Left lobe of liver (tissue), 2 donors: ENCODE measurements at places on chromosomes 4 and X.

GRCh38 chr4:19693936-19694570 is 557.7 kb upstream of the SLIT2 start:
- no peak for DNase-seq

- no peak for DNase-seq
Measured at GRCh38 chr4:184317234-184317918, 99.7 kb upstream of the ENPP6 start.

GRCh38 chr4:2733844-2734574 is 22.1 kb downstream of the TNIP2 start:
- no peak for DNase-seq

DNA sequence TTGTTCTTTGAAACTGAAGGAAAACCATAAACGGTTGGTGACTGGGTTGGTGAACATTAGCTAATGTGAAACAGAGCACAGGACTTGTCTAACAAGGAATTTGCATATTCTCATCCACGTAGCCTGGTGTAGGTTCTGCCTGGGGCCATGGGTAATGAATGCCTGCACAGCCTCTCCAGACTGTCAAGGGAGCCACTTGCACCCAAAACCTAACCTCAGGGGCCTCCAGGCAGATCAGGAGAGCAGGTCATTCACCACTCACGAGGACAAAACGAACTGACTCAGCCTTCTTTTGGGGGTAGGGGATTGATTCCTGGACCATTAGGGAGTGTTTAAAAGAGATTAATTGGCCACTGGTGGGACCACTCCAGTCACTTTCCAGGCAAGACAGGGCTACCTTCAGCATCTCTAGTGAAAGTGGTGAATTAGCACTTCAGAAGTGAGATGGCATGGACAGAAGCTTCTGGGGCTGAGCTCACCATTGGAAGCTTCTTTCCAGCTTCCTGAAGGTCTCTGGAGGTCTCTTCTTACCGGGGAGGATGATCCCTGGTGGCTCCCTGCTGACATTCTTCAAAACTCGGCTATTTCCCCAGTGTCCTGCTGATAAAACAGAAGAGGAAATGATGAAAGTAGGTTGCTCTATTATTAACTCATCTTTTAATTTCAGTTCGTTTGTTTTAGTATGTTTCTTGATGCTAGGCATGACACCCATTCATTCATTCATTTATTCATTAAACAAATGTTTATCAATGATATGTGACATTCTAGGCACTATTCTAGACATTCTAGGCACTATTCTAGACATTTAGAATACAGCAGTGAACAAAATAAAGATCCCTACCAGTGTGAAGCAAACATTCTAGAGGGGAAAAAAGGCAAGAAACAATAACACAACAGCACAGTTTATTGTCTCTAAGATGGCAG is 104.5 kb upstream of the LNX1 start:
- DNase-seq, result no peak

DNA sequence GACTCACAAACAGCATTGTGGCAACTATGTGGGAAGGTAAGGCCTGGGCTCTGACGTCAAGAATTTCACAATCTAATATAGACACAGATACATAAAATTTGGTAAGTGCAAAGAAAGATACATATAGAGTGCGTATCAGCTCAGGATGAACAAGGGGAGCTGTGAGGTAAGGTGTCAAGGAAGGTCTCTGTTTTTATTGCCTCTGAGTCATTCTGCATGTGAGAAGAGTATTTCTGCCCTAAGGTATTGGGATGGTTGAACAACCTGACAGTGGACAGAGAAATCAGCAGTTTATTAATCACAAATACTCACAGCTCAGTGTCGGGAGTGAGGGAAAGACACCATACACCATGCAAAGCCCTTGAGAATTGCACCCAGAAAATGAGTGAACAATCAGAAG is 89.8 kb downstream of the COMMD8 start:
- no peak for DNase-seq

DNA sequence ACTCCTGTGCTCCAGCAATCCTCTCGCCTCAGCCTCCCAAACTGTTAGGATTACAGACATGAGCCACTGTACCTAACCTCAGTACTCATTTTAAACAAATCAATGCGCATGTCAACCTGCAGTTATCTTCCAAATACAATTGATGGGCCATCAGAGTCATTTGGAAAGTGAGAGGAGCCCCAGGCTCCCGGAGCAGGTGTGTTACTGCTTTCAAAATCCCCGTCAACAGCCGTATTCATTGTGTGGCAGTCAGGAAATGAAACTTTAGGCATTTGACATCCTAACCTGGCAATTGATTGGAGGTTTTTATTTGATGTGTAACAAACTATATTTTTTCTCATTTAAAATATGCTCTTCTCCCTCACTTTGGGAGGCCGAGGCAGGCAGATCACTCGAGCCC is 623.6 kb upstream of the TENM3 start:
- DNase-seq, result no peak

DNA sequence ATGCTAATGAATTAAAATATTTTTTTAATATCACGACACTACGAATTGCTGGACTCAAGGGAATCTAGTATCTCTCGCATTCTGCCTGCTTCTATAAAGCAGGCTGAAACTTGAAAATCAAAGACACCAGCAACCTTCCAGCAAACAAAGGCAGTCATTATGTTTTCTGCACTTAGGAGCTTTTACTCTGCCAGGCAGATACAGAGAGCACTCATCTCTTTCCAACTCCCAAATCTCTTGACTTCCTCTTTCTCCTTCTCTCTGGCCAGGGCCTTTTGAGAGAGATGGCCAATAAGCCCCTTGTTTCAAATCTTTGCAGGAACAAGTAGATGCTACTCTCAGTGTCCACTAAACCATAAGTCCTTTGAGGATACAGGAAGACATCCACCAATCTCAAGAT is 95.2 kb upstream of the KLF3 start:
- DNase-seq, result no peak

GRCh38 chr4:187944179-187944578 is 51.4 kb upstream of the ZFP42 start:
- no peak for DNase-seq

DNA sequence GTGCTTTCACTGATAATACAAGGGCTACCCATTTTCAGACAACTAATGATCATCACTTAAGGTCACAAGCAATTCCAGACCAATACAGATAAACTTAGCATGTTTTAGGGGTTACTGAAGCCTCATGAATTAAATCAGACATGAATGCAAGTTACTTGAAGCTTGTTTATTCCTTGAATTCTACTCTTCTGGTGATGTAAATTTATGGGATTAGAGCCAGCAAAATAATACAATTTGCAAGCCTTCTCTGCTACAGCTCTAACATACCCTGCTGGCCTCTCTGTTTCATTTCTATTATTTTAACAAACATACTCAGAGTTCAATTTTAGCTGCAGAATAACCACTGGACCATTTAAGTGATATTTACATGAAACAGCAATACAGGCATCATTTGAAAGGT is 60.7 kb downstream of the PCDH19 start:
- no peak for DNase-seq

DNA sequence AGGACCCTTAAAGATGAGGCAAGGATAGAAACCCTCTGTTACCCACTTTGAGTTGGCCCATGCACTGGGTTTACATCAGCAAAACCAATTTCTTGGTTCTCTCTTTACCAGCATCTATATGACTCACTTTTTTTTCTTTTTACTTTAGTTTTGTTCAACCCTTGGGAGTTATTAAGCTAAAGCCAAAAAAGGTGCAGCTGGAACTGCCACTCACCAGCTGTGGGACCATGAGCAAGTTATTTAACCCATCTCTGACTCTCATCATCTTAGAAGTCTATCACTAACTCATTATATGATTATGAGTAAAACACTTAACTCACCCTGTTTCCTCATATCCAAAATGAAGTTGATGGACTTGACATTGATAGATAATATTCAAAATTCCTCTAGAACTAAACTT is 53.4 kb downstream of the GABRB1 start:
- DNase-seq, result no peak

DNA sequence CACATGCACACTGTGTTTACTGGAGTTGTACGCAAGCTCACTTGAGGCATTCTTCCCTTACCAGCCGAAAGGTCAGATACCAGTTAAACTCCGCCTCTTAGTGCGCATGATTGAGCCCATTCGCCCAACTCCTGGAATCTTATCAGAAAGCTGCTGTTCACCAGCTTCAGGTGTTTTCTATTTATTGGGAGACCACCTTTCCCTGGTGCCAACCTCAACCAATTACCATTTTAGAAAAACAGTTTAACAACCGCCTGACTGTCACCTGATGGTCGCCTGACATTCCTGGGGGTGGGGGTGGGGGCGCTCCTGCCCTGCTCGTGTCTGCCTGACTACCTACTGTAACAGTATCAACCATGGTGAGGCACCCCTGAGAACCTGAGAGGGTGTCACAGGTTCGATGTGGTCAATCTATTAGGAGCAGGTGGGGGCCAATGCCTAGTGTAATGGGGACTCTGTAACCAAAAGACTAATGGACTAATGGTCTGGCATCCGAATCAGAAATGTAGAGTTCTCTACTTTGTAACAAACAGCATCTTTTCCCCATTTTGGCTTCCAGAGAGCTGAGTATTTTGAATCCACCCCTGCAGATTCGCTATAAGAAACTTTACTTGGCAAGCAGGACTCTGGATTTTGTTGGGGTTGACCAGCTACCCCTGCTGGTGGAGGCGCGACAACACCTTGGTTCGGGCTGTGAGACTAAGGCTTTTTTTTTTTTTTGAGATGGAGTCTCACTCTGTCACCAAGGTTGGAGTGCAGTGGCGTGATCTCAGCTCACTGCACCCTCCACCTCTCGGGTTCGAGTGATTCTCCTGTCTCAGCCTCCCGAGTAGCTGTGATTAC is 58.2 kb upstream of the ZNF157 start:
- DNase-seq, result no peak

DNA sequence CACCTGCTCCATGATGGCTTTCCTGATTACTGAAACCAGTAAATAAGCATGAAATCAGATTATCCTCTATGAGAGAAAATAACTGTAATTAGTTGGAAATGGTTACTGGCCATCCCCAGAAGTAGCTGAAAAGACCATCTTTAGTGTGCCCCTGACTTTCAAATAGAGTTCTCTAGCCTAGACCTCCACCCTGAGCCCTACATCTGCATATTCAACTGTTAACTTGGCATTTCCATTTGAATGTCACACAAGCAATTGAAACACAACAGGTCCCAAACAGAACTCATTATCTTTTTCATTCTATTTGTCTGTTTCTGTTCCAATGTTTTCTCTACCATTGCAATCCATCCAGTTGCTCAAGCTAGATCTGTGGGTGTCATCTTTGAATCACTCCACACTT is 952.3 kb downstream of the RPA4 start:
- no peak for DNase-seq

- no peak for DNase-seq
Measured at GRCh38 chrX:39212456-39212855, 411.2 kb downstream of the MID1IP1 start.

DNA sequence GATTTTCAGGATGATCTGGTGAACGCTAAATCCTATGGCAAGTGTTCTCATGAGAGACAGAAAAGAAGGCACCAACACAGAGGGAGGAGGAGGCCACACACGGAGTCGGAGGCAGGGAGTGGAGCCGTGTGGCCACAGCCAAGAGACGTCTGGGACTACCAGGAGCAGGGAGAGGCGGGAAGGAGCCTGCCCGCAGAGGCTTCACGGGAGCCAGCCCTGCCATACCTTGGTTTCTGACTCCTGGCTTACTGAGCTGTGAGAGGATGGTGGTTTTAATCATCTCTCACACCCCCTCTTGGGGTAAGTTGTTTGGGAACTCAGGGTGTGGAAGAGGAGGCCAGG is 33.5 kb upstream of the GPR78 start:
- DNase-seq, result no peak

DNA sequence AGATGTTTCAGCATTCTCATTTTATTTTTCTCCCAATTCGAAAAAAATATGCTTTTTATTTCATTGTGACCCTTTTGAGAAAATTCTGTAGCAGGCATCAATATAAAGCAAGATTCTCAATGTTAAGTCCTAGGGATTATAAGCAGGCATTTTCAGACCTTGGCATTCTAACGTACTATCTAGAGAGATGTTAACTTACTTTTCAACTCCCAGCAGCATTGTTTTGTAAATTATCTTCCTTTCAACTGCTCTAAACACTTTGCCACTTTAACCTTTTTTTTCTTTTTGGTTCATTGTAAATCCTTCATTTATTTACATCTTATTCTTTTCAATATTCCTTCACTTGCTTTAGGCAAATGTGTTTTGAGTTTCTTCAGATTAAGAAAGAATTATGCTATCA is 333.2 kb downstream of the ARHGAP24 start:
- no peak for DNase-seq
